ENCODE measurements at places on chromosomes 6 and 20.

DNA sequence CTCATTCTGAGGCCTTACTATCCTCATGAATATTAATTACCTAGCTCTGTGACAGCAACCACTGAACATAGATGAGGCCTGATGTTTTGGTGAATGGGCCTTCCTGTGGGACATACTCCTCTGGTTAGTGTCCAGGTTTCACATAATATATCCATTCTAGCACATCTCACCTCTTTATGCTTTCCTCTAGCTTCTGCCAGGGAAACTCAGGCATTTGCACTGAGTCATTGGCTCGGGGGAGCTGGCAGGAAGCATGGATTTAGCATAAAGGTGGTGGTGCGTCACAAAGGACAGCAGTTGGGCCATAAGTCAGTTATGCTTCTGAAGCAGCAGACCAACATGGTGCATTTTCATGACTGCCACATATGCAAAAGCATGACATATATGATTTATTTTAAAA, 37.5 kb upstream of the TMEM170B start:
- DNase-seq, result no peak

- no peak for DNase-seq
Measured at GRCh38 chr6:154847318-154847717, 114.1 kb downstream of the SCAF8 start.

- no peak for DNase-seq
Measured at GRCh38 chr6:106802139-106802538, 172.4 kb downstream of the CD24 start.

DNA sequence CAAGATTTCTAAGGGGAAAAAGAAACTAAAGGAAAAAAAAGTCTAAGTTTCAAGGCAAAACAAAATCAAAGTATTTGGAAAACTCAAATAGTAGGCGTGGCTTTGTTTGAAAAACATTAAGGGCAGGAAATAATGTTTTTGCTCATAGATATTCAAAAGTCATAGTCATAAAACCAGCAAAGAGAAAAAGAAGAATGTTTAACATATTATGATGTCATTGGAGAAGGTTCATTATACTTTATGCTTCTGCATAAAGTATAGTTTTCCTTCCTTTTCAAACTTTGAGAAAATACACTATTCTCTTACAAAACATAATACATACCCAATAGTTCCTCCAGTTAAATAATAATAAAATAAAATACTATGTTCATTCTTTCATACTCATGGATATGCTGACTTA, 13.7 kb downstream of the USP49 start:
- DNase-seq, result no peak

- DNase-seq, result no peak
Measured at GRCh38 chr6:121210943-121211342, 123.3 kb downstream of the TBC1D32 start.

DNA sequence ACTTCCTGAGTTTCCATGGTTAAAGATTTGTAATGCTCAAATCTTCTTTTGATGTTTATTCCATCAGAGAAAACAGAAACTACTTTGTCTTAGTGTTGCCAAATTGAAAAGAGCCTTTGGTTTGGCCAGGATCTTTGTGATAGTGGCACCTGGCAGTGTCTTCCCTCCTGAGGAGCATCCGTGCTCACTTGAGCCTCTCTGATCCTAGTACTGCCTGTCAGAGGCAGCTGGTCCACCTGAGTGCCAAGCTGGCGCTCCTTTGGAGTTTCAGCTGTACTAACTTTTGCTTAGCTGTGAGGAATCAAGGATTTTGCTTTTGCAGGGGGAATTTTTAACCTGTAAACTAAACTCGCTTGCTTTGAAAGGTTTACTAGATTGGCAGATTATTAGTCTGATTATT, 61.4 kb downstream of the SCAND1 start:
- DNase-seq, result no peak

GRCh38 chr6:119908157-119908556, 558.6 kb upstream of the MAN1A1 start:
- no peak for DNase-seq

- DNase-seq, result no peak
Measured at GRCh38 chr20:47551222-47551621, 49.5 kb downstream of the NCOA3 start.

- no peak for DNase-seq
Measured at GRCh38 chr6:21075986-21076385, 517.6 kb upstream of the SOX4 start.

DNA sequence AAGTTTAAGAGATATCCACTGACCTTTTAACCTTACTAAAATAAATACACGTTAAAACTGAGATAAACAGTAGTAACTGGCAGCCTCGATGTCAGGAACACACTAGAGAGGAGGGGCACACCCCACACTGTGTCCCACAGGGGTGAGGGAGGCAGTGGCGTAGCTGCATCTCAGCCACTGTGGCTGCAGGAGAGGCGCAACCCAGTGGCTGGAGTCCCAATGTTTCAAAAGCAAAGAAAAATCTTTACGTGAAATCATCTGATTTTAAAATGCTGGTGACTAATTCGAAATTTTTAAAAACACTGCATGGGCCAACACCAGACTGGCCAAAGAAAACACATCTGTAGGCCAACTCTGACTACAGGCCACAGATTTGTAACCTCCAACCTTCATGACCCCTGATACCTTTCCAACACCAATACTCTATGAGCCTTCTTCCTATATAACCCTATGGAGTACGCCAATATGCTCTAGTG, 54.7 kb downstream of the TRAM2 start:
- no peak for DNase-seq

DNA sequence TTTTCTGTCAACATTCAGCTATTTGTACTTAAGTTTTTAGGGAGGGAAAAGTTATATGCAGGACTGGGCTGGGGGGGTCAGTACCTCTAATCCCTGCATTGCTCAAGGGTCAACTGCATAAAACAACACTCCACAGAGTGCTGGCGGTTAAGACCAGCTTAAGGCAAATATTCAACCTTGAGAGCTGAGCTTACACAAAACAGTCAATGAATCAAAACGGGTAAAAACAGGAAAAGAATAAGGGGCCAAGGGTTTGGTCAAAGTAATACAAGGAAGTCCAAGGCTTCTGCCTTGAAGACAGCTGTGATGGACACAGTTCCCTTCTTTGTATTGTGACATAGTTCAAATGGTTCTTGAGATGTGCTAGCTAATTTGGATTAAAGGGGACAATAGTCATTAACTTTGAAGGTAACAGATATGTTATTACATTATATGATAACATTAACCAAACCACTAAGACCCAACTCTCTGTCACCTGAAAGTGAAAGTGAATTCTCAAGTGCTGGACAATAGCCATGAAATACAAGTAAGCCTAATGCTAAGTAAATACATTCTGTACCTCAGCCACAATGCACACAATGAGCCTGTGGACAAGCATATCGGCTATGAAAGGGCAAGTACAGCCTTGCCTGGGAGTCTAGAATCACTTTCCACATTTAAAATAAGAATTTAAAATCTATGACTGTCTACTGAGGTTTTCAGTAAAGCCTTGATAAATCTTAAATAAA, 106.8 kb downstream of the PDE10A start:
- no peak for DNase-seq

- DNase-seq, result no peak
Measured at GRCh38 chr6:132520953-132521352, 8.0 kb upstream of the STX7 start.

DNA sequence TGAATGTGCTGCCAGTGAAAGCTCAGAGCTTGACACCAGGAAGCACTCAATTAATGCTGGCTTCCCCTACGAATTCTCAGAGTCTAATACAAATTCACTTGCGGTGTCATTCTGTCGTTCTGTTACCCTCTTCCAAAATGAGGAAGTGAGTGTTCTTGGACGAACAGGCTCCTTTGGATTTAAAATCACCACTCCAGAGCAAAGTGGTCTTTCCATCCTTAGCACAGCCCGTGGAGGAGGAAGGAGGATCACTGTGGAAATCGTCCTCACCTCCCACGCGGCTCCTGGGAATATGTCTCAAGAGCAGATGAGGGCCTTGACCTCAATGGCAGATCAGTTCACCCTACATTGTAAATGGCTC, 41.7 kb downstream of the RIOK1 start:
- no peak for DNase-seq

GRCh38 chr20:43825581-43825980, 89.1 kb upstream of the TOX2 start:
- no peak for DNase-seq

DNA sequence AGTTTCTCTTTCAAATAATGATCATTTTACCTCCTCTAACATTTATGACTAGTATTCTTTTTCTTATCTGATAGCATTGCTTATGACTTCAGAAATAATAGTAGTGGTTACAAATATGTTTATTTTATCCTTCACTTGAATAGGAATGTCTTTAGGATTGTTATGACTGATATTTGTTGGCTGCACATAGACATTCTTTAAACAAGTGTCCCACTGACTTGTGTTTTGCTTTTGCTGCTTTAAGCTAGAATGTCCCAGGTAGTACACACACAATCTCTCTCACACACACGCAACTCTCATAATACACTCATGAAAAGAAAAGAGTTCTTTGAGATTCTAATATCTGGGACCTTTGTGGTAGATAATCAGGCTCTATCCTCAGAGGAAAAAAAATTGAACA, 21.6 kb downstream of the KIAA1586 start:
- DNase-seq, result no peak

DNA sequence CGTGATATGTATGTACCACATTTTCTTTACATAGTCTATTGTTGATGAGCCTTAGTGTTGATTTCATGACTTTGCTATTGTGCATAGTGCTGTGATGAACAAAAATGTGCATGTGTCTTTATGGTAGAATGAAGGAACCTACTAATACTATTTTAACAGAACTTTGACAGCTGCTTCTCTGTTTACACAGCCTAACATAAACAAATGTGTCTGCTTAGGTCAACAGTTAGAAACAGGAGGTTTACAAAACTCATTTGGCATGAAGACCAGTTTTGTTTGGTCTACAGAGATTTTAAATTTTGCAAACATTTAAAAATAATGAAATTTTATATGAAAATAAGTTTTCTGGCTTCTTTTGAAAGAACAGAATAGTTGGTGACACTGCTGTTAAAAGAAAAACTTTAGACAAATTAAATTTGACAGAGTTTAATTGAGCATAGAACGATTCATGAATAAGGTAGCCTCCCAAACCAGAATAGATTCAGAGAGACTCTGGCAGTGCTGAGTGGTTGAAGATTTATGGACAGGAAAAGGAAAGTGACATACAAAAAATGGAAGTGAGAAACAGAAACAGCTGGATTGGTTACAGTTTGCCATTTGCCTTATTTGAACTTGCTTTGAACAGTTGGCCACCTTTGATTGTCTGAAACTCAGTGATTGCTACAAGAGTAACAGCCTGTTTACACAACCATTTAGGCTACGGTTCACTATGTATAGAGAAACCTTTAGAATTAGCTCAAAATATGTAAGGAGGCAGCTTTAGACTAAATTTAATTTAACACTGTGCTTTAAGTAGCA, 715.8 kb upstream of the HS3ST5 start:
- no peak for DNase-seq

DNA sequence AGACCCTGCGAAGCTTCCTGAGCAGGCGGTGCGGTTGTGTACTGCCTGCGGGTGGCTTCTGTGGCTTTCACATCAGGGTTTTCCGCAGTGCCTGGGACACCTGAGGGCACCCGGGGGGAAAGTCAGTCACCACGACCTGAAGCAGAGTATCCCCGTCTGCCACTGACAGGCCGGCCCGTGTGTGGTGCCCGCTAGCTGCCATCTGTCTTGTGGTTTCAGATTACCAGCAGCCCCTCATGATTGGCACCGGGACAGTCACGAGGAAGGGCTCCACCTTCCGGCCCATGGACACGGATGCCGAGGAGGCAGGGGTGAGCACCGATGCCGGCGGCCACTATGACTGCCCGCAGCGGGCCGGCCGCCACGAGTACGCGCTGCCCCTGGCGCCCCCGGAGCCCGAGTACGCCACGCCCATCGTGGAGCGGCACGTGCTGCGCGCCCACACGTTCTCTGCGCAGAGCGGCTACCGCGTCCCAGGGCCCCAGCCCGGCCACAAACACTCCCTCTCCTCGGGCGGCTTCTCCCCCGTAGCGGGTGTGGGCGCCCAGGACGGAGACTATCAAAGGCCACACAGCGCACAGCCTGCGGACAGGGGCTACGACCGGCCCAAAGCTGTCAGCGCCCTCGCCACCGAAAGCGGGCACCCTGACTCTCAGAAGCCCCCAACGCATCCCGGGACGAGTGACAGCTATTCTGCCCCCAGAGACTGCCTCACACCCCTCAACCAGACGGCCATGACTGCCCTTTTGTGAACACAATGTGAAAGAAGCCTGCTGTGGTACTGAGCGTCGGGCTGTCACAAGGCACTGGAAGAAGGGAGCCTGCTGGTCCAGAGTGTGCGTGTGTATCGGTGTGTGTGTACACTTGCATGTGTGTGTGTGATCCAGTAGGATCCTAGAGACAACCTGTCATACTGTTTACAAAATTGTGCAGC, 54.4 kb downstream of the GOPC start:
- no peak for DNase-seq

- no peak for DNase-seq
Measured at GRCh38 chr20:34569598-34569997, 11.1 kb downstream of the MAP1LC3A start.

DNA sequence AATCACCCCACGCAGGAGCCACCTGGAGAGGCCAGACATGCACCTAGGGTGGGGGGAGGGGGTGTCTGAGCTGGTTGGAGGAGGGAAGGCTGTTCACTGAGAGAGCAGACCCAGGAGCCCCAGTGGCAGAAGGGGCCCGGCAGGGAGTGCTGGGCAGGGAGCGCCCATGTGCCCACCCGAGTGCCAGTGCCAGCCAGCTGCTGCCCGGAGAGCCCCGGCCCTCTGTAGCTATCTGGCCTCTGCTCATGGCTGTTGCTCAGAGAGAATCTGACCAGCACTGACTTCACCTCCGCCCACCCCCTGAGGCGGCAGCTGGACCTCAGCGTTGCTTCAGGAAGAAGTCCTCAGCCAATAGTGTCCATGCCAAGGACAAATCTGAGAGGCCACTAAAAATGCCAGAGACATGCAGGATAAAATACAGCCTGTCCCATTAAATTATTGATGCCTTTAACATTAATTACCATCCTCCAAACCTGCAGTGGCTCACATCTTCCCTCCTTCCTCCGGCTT, 22.8 kb downstream of the SLC17A9 start:
- no peak for DNase-seq

GRCh38 chr20:62811720-62812119, 5.1 kb upstream of the COL9A3 start:
- DNase-seq, result no peak

GRCh38 chr20:59149678-59150504, 13.7 kb upstream of the ZNF831 start:
- no peak for DNase-seq

DNA sequence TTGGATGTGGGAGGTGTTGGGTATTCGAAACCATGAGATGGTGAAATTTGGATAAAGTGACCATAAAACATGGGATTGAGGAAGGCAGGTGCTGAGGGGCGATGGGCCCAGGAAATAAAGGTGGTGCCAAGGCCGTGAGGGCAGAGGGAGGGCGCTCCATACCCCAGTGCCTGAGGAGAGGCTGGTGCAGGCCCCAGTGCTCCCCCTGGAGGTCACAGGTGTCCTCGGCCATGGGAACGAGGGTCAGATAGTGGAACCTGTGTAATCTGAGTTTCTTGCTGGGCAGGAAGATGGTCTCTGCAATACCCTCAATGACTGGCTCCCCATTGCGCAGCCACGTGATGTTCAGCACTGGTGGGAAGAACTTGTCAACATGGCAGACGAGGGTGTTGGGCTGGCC, 16.2 kb downstream of the HLA-DPB1 start:
- DNase-seq, result peak; percentile 17

GRCh38 chr6:33837971-33838665, 34.3 kb upstream of the MLN start:
- DNase-seq, result no peak

- no peak for DNase-seq
Measured at GRCh38 chr20:43985608-43986316, 71.1 kb downstream of the TOX2 start.

- DNase-seq, result peak; percentile 22
Measured at GRCh38 chr20:46699651-46700359, 9.6 kb upstream of the SLC2A10 start.

- peak; percentile 38 for DNase-seq
Measured at GRCh38 chr20:5918856-5919625, 31.3 kb downstream of the TRMT6 start.

Measured in AML-193 (cell line).